ENCODE measurements at places on chromosomes 2 and 18.

DNA sequence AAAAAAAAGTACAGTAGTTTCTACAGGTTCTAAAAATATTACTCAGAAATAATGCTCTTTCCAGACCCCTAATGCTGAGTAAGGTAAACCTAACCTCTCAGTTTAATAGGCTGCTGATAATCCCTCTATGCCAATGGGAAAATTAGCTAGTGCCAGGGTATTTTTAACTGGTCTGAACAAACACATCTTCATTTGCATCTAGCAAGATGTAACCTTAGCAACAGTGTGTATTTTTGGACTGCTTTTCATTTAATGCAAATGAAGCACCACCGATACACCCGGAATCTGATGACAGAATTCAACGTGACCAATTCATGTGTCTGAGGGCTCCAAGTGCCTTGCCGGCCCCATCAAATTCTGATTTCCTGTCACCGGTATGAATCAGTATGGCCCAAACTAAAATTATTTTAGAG lies 47.4 kb upstream of the CYRIA start:
- DNase-seq = no peak

DNA sequence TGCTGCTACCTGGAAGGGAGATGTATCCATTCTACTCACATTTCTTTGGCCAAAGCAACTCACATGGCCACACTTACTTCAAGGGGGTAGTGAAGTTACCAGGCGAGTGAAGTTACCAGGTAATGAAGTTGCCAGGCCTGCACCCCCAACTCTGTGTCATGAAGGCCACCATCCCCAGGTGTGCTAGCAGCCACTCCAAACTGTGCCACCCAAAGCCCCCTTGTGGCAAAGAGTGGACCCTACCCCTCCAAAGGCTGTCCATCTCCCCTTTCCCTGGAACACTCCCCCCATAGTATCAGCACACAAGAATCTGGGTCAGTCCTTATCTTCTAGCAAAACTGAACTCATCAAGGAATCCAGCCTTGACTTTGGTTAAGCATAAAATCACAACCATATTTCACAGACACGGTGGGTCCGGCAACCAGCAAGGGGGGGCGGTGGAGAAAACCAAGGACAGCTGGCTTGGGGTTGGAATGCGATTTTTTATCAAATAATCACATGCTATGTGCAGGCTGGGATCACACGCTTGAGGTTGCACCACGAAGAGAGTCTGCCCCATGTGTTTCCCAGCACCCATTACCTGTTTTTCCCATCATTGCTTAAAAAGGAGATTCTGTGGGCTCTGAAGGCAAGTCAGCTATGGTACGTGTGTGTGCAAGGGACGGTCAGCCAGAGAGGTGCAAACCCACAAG lies 60.9 kb downstream of the ZFP36L2 start:
- no peak for DNase-seq

GRCh38 chr2:131521961-131522781 lies 5.5 kb upstream of the CCDC74A start:
- no peak for DNase-seq

DNA sequence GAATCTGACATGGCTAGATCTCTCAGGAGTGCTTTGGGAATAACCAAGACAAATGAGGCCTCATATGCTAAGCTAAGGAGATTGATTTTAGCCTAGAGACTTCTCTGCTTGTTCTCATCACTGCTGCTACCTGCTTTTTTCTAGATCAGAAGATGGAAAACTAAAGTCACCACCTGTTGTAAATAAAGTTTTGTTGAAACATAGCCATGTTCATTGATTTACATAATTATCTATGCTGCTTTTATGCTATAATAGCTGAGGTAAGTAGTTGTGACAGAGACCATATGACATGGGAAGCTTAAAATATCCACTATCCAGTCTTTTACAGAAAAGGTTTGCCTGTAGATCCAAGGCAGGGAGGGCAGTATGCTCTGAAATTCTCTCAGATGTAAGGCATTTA lies 46.1 kb upstream of the CYP26B1 start:
- no peak for DNase-seq

DNA sequence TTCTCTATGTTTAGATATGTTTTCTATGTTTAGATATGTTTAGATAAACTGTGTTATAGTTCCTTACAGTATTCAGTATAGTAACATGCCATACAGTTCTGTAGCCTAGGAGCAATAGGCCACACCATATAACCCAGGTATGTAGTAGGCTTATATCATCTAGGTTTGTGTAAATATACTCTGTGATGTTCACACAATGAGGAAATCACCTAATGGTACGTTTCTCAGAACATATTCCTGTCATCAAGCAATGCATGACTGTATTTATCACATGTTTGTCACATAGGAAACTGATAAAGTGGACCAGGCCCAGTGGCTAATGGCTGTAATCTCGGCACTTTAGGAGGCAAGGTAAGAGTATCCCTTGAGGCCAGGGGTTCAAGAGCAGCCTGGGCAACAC lies 44.0 kb downstream of the RNF138 start:
- DNase-seq = no peak

GRCh38 chr2:10417551-10418335 lies 30.4 kb downstream of the ODC1 start:
- no peak for DNase-seq

DNA sequence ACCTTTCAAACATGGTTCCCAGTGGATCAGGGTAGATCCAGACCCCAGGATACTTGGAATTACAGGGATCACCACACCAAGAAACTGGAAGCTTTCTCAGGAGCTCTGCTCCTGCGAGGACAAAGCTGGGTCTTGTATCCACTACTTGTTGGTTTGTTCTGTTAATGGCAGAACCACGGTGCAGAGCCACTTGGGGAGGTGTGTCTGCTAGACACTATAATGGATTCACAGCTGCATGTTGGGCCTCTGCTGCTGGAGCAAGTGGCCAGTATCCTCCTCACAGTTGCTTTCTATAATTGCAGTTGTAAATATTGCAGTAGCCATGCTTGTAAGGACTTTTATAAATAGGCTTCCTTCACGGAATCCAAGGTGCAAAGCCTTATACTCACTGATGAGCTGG lies 12.9 kb downstream of the FOSL2 start:
- no peak for DNase-seq

All from fibroblast of the conjunctiva (primary cell).